DMS 273 treated with DMSO at 0.1 percent for 48 hours (cell line): ENCODE measurements at places on chromosomes 6 and 20.

DNA sequence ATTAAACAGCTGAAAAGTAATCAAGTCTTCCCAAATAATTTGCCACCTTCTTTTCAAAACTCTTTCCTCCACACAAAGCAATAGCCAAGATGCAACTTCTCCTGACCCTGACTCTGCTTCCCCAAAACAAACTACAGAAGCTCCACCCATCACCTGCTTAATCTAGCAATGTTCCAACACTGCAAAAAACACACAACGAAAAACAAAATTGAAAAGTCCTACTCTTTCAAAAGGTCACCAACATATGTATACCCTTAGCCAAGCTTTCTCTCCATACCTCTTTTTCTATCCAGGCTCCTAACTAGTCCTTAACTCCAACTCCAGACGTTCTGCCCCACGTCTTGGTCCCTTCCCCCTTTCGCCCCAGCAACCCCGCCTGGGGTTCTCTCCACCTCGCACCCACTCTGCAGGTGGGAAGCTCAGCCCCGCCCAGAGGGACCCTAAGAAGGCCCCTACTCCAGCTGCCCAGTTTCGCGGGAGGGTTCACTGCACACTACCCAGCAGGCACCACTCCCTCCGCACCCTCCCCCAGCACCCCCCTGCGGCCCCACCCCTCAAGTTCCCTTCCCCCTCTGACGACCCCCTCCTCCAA is 717 bp downstream of the CSNK2A1 start:
- DNase-seq = no peak

- DNase-seq = no peak
These were observed 10.3 kb downstream of the MTHFD1L start for GRCh38 chr6:150875841-150876240.

DNA sequence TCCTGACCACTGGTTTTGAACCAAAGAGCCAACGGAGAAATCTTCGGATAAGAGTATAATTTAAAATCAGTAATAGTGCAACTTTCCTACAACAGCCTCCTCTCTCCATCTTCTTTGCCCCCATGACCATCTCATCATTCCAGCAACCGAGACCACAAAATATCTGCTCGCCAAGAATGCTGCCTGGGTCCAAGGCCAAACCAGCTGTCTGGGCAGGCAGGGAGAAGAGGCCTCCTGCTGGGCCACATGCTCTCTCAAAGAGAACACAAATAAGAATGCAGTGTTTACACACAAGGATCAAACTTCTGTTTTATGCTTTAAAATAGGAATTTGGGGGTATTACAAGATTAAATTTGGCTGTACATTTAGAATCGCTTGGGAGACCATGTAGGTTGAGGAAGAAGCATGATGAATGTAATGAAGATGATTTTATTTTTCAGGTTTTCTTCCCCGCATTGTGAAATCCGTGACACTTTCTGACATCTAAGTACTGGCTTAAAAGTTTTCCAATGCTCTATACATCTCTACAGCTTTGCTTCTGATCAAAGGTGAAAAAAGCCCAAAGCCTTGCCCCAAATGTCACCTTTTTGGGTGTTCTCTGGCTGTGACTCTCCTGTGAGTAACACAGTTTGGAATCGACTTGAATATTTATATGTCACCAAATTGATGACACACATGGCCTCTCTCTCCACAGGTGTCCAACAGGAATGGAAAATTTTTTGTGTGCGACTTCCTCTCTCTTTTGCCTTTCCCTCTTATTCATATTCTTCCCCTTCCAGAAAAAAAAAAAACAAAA is 79.4 kb upstream of the PROKR2 start:
- no peak for DNase-seq

DNA sequence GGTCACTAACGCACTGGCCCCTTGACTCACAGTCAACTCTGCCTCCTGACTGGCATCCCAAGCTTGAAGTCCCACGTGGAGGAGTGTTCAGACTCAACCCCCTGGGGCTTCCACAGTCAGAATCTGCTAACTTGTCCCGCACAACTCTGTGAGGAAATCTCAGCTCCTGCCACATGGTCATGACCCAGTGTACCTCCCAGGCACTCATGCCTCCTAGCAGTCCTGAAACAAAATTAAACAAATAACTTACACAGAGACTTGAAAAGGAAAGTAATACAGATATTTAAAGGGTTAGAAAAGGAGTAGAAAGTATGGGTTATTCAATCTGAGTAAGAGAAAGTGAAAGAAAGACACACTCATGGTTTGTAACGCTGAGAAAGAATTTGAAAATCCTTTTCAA is 134.9 kb downstream of the GMDS start:
- DNase-seq = no peak

- DNase-seq = no peak
These were observed 5.0 kb downstream of the MANBAL start for GRCh38 chr20:37294262-37294981.

DNA sequence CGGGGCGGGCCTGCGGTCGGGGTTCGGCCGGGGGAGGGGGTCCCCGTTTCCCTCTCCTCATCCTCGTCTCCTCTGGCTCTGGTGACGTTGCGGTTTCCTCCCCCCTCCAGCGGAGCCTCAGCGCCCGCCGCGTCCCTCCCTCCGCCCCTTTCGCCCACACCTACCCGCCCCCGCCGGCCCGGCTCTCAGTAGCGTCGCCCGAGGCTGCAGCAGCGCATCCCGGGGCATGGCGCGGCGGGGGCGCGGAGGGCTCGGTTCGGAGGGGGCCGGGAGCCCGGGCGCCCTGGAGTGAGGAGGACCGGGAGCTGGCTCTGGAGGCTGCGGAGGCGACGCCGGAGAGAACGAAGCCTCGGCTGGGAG is at the start of gene DSE:
Gene DSE, plus strand, starts transcription at position 188 of the 360 bp plus-strand sequence. CDS start 28,304 bp downstream, outside the sequence.
- DNase-seq = peak; percentile 34

GRCh38 chr20:14800707-14801425 is 463.5 kb upstream of the FLRT3 start:
- DNase-seq = no peak

- no peak for DNase-seq
These were observed 41.6 kb downstream of the IBTK start for GRCh38 chr6:82205930-82206392.

GRCh38 chr6:73231986-73232391 is 6.7 kb upstream of the KHDC1L start:
- DNase-seq = no peak

DNA sequence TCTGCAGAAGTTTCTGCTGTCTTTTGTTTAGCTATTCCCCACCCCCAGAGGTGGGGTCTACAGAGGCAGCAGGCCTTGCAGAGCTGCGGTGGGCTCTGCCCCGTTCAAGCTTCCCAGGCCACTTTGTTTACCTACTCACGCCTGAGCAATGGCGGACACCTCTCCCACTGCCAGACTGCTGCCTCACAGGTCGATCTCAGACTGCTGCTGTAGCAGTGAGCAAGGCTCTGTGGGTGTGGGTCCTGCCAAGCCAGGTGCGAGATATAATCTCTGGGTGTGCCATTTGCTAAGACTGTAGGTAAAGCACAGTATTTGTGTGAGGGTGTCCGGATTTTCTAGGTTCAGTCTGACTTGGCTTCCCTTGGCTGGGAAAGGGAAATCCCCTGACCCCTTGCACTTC is 23.6 kb upstream of the ZNF337 start:
- no peak for DNase-seq

- DNase-seq = no peak
These were observed 33.3 kb downstream of the JPH2 start for GRCh38 chr20:44153636-44154043.

- DNase-seq = no peak
These were observed 57.4 kb downstream of the SLC24A3 start for GRCh38 chr20:19269737-19270340.

- no peak for DNase-seq
These were observed 723 bp upstream of the ARID1B start for GRCh38 chr6:156776470-156776839.

GRCh38 chr6:20879526-20879925 is 345.3 kb downstream of the CDKAL1 start:
- DNase-seq = no peak

DNA sequence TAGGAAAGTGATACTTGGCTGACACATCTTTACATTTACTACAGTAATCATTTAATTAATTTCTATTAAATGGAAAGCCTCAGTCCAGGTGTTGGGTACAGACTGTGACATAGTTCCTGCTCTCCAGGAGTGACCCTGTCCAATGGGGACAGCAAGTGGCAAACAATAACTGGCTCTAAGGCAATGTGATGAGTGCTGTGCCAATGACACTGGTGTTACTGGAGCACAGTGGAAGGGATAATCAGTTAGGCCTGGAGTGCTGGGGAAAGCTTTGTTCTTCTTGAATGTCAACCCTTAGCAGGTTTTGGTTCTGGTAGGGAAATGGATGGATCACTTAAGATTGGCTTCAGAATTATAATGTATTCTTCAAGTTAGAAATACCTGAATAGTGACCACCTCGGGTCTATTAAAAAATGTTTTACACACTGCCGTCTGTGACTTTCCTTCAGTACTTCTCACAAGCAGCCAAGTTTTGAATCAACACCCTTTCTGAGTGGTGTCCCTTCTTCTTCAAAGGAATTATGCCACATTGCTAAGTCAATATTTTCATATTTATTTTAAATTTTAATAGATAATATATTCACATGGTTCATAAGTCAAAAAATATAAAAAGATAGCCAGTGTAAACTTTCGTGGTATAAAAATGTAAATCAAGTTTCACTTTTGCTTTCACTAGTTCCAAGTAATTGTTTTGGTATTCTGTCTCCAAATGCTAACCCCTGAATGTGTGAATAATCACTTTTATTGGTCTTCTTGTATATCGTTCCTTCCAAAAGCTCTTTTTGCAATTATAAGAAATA is 9.6 kb downstream of the CMTR1 start:
- no peak for DNase-seq

DNA sequence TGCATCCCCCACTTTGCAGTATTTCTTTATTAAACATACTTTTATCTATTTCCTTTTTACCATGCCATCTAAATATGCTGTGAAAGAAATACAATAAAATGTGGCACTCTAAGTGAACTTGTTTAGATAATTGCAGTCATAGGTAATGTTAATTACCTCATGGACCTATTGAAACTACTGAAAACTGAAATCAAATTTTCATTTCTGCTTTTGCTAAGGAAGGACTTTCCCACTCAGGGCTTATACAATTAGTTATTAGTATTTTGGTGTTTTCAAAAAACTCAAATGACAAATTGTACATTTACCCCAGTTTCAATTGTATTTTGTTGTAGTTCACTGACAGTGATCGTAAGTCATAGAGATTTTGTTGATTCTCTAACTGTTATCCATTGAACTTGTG is 88.4 kb downstream of the ID4 start:
- no peak for DNase-seq

GRCh38 chr6:4872841-4873240 is 96.6 kb downstream of the CDYL start:
- DNase-seq = no peak

GRCh38 chr6:156616495-156616894 is 160.7 kb upstream of the ARID1B start:
- no peak for DNase-seq

GRCh38 chr6:35008858-35009257 is 119.8 kb downstream of the ANKS1A start:
- DNase-seq = no peak

- no peak for DNase-seq
These were observed 43.3 kb downstream of the FYN start for GRCh38 chr6:111829998-111830397.

DNA sequence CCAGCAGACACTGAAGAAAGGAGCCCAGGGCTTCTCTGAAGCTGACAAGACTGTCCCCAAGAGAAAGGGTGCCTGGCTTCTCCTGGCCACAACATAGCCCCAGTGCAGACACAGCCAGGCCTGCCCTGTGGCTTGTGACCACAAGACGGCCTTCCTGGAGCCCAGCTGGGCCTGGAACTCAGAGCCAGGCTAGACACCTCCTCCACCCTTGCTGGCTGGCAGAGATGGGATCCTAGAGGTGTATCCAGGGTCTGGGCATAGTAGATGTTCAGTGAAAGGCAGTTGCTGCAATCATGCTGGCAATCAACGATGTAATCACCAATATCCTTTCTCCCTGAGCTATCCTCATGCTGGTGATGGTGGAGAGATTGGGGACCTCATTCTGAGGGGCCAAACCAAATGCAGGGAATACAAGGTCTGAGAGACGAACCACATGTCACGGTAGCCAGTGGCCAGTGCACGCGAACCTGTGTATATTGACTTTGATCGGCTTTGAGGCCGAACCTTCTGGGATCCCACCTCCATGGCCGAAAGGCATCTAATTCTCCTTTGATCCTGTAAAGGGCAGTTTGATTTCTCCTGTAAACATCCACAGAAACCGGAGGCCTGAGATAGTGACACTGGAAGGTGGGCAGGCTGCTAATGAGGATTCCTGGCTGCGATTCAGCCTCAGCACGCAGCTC is 115.2 kb downstream of the PSMB1 start:
- DNase-seq = no peak

DNA sequence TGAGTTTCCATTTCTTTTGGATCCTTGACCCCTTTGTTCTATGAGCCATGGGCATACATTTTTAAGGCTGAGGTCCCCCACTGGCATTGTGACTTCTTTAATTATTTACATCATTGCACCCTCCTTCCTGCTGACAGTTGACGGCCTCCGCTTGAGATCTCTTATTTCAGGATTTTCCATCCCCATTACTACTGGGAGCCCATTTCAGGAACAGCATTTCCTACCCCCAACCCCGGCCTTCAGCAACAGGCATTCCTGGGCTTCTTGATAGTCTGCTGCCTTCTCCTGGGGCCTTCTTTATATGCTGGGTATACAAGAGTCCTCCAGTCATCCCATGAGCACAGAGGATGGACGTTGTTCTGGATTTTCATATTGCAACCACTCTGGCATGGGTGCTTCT is 3.8 kb downstream of the ULBP1 start:
- no peak for DNase-seq

DNA sequence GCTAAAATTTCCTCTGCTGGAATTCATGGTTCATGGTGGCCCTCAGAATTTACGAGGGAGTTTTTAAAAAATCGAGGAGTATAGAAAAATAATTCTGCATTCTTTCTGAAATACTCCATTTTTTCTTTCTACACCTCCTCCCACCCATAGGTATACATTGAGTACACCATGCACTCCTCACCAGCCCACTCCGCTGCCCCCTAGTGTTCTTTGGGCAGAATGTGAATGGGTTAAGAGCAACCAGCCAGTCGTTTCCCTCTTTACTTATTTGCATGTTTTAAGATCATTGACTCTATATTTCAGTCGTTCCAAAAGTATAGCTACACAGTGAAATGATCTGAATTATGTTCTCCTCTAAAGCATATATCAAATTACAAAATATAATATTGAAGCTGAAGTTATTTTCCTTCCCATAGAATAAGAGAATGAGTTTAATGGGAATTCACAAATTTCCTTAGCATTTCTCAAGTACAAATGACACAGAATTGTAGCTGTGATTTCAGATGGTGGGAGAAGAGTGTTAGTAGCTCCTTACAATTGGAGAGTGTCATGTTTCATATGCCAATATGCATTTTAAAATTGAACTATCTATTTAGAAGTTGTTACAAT is 977.7 kb upstream of the SLC35B3 start:
- DNase-seq = peak; percentile 12
